ENCODE measurements at places on chromosomes 3 and 15.

DNA sequence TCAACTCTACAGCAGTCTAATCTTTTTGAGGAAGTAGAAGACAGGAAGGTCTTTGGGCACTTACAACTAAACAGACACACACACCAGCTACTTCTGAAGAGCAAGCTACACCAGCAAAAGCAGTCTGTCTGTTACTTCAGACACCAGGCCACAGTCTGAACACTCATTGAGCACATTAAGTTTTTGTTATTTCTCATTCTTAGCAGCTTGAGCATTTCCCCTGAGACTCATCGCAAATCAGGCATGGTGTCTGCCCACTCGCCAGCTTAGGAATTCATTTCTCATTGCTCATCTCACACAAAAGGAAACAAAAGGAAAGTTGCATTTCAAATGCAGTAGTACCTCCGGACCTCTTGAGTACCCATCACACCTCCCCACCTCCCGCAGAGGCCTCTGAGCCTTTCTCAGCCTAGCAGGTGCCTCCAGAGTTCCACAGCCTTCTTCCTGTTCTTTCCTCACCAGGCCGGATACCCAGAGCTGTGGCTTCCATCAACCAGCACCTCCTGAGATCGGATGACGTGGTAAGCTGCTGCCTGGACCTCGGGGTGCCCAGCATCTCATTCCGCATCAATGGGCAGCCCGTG is 302.0 kb downstream of the RYR3 start:
- DNase-seq: no peak

- DNase-seq: no peak
These were observed 23.2 kb upstream of the PIGZ start for GRCh38 chr3:196991581-196992460.

- DNase-seq: no peak
These were observed 17.8 kb downstream of the ZNF35 start for GRCh38 chr3:44666346-44666745.

- no peak for DNase-seq
These were observed 15.0 kb downstream of the KAT2B start for GRCh38 chr3:20055020-20055775.

GRCh38 chr15:50576166-50576565 is 29.7 kb upstream of the USP50 start:
- DNase-seq: no peak

DNA sequence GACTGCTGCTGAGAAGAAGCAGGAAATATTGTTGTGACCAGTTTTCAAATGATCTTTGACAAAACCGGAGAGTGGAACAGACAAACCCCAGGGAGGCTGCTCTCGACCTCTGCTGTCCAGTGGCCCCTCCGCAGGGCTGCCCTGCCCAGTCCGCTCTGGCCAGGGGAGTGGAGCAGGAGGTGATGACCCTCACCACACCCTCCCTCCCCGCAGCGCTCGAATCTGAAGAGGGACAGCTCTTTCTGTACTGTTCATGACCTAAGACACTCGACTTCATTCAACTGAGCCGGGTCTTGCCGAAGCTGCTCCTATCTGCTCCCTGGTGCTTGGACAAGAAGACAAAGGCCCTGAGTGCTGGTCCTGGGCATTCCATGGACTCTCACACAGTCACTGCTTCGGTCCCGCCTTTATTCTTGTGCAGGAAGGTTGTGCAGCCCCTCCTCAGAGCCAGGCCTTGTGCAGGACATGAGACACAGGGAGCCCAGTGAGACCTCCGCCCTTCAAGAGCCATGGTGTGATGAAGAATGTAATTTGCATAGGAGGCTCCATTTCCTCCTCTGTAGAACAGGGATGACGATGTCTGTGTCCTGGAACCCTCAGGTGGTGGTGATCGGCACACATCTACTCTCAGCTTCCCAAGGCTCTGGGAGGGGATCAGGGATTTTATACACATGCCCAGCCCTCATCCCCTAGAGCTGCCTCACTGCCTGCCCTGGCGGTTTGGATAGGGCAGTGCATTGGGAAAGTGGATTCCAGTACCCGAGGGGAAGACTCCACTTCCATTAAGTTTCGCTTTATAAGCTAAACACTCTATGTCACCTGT is 97.1 kb upstream of the PRR20G start:
- DNase-seq: no peak

- no peak for DNase-seq
These were observed 46.7 kb downstream of the CHCHD6 start for GRCh38 chr3:126750756-126751121.

DNA sequence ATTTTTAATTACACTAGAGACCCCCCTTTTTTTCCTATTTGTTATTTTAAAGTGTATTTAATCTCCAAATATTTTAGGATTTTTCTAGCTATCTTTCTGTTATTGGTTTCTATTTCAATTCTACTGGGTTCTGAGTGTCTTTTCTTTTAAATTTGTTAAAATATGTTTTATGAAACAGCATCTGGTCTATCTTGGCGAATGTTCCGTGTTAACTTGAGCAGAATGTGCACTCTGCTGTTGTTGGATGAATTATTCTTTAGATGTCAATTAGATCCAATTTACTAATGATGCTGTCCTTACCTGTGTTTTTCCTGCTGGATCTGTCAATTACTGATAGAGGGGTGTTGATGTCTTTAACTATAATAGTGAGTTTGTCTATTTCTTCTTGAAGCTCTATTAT is 462.0 kb upstream of the CNTN3 start:
- DNase-seq: no peak

- no peak for DNase-seq
These were observed 8.8 kb downstream of the GBE1 start for GRCh38 chr3:81752604-81753003.

DNA sequence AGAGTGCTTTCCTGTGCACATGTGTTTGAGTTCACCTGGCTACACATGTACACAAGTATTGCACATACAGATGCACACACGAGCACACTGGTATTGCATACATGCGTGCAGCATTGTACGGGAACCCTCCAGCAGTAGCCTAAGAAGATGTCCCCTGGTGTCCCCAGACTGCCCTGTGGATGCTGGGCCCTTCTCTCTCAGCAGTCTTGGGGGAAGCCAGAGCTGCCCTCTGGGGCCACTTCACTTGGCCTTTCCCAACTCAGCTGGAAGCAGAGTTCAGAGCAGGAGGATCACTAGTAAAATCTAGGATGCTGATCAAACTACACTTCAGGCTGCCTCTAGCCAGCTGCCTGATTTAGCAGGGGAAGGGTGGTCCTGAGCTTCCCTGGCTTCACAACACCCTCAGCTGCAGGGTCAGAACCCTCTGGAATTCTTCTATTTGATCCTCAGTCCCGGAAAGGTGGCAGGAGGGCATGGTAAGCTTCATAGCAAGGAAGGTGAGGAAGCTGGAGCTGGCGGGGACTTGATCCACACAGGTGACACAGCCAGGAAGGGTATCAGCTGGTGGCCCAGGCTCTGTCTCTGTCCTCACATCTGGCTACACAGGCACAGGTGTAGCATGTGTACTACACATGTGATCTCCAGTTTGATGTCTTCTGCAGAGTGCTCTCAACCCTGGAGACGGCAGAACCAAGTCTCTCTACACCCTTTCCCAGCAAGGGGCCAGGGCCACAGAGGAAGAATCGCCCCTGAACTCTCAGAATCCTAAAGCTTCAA is 36.5 kb downstream of the KLF15 start:
- no peak for DNase-seq

DNA sequence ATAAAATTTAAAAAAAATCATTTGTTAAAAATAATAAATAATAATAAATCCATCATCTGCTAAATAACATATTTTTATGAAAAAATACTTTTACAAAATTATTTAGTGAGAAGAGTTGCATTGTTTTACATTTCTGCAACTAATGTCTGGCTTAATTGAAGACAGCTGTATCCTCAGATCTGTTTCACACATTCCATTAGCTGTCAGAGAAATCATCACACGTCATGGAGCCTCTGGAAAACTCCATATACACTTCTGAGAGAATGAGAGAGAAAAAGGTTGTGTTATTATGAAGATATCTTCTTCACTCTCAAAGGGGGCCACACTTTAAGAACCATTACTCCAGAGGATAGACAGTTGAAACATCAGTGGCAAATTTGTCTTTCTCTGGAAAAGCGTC is 40.8 kb downstream of the CMSS1 start:
- no peak for DNase-seq

- no peak for DNase-seq
These were observed 610 bp downstream of the EPHB3 start for GRCh38 chr3:184561913-184562877.

DNA sequence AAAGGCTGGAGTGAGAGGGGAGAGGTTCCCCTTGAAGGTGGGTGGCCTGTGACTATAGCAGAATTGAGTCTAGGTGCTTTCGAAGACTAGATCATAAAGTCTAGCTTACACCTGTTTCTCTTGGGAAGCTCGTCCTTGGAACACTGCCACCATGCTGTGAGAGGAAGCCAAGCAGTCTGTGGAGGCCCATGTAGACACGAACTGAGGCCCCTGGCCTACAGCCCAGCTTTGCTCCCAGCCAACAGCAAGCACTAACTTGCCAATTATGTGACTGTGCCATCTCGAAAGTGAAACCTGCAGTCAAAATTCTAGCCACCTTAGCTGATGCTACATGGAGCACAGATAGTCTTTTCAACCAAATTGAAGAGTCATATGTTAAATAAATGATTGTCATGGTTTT is 190.5 kb upstream of the NECTIN3 start:
- no peak for DNase-seq

DNA sequence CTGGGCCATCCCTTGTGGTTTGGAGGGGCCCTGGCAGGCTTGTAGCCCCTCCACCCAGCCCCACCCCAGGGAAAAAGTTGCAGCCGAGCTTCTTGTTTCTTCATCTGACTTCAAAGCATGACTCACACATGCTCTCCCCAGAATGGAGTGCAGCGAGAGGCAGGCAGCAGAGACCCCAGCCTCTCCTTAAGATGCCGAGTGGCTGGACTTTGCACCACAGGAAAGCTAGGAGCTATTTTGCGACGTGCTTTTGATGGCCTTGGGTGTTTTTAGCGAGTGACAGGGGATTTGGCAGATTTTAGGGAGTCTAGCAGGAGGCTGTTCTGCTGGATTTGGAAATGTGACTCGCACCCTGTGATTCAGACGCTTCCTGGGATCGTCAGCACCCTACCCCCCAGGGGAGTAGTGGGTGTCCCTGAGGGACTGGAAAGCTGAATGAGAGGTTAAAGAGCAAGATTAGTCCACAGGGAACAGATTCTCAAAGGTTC is 14.2 kb downstream of the BAHD1 start:
- DNase-seq: no peak

- no peak for DNase-seq
These were observed 64.0 kb upstream of the CDAN1 start for GRCh38 chr15:42800731-42801474.

GRCh38 chr3:143362115-143362991 is 242.8 kb downstream of the CHST2 start:
- no peak for DNase-seq

DNA sequence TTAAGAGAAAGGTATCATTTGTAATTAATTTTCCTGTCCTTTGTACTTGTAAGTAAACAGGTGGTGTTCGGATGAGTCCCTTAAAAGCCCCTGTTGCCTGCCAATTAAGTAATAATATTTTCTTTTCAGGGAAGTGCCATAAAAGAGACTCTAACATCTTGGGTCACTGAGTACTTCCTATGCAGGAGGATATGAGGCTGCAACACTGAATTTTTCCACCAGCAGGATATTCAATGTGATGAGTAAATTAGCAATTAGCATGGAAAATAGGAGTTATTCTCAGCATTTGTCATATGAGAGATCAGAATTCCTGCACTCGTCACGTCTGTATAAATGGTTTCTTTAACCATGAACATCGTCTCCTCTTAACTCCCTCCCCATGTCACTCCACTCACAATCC is 45.4 kb downstream of the WWTR1 start:
- no peak for DNase-seq

GRCh38 chr3:124999317-124999716 is 56.5 kb downstream of the HEG1 start:
- DNase-seq: no peak

All from cortex of kidney (tissue), 1 donor.